A549 (cell line): ENCODE measurements at places on chromosomes 5 and 9. TPM values are rescaled to one million over a fixed set of nuclear protein-coding genes. Genes with fewer than 3 reads are reported as not detected.
A peak's percentile ranks its signal among the peaks of the same experiment; 100 is the strongest.

The SPATA31A3 gene
- not detected in 3 replicates for polyA plus RNA-seq

The TSPAN17 gene
- 45.7 to 49.4 TPM (median 47.4 TPM) in 3 replicates for polyA plus RNA-seq

The RLN2 gene
- polyA plus RNA-seq: 0.34 to 0.66 TPM (median 0.38 TPM) in 3 replicates

The KIF24 gene
- 3.0 to 3.3 TPM (median 3.2 TPM) in 3 replicates for polyA plus RNA-seq

GRCh38 chr5:92003806-92004205 lies 620.7 kb upstream of the ARRDC3 start:
- DNase-seq: no peak

- peak; percentile 53 for DNase-seq
Observed at GRCh38 chr5:134145779-134146581, 30.8 kb downstream of the SKP1 start.

DNA sequence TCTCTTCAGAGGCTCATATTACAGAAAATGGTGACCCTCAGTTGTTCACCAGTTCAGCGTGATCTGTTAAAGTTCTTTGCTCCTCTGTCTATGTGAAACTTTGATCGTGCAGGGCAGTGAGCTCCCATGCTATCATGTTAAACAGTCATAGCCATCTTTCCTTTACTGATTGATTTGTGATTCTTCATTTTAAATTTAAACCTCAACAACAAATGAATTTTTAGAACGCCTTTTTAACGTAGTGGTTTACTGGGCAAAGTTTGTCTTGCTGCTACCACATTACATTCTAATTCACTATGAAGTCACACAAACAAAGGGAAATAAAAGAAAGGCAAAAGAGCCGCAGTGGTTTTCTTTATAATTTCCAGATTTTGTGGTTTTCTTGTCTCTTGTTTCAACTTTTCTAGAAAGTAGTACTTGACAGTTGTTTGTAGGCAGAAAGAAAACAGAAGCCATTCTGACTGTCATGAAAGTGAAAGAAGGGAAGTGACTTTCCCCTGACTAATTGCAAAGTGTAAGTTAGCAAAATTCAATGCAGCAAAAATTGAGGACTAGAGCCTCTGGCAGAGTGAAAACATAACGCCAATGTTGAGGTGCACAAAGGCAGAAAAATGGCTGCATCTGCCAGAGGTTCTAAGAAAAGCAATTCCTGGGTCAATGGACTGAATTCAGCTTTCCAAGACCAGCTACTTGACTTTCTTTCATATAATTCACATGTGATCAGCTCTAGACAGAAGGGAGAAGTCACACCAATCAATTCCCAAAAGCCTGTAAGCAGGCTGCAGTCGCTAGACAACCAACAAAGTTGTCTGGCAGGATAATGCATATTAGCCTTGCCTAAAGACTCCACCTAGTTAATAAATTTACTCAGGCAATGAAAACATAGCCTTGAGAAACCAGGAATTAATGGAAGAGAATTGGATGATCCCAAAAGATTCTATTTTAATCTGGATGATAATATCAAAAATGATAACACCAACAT lies 7.1 kb upstream of the IFNA6 start:
- no peak for DNase-seq

- no peak for DNase-seq
Observed at GRCh38 chr5:54603372-54603771, 85.8 kb downstream of the SNX18 start.

DNA sequence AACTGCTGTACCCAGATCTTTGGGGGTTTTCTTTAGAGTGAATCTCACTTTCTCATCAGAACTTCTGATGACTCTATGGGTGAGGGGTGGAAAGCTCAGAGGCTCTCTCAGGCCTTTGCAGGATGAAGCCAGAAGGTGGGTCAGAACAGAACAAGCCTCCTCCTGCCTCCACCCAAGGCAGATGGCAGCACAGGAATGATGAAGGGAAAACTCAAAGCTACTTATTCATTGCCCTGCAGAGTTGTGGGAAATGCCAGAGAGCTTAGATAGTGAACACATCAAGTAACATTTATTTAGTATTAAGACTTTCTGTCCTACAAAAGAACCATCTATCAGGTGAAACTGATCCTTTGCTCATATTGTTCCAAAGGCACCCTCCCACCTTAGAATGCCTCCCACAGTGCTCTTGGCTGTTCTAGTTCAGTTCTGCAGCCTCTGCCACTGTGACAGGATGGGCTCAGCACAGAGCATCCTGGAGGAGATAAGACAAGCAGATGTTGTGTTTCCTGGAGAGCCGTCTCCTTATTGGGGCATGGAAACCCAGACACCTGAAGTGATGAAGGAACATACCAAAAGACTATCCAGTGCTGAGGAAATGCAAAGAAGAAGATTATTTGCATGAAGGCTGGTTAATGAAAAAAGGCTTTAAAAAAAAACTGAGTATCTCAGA lies 146.6 kb downstream of the ADAMTS12 start:
- DNase-seq: no peak

DNA sequence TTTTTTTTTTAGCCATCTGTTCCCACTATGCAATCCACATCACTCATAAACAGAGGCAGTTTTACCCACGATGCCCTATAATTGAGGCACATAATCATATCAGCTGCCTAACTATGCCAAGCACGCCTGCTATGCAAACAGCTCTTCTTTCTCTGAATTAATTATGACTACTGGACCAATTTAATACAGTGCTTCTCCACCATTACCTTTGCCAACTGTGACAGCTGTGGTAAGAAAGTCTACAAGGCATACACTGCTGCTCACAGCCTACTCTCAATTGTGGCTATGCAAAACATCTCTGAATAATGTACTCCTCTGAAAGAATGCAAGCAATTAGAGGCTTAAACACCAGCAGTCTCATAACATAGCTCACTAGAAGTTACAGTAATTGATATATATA lies 97.1 kb downstream of the DTWD2 start:
- DNase-seq: no peak

GRCh38 chr9:12846035-12846434 lies 71.2 kb downstream of the LURAP1L start:
- no peak for DNase-seq

DNA sequence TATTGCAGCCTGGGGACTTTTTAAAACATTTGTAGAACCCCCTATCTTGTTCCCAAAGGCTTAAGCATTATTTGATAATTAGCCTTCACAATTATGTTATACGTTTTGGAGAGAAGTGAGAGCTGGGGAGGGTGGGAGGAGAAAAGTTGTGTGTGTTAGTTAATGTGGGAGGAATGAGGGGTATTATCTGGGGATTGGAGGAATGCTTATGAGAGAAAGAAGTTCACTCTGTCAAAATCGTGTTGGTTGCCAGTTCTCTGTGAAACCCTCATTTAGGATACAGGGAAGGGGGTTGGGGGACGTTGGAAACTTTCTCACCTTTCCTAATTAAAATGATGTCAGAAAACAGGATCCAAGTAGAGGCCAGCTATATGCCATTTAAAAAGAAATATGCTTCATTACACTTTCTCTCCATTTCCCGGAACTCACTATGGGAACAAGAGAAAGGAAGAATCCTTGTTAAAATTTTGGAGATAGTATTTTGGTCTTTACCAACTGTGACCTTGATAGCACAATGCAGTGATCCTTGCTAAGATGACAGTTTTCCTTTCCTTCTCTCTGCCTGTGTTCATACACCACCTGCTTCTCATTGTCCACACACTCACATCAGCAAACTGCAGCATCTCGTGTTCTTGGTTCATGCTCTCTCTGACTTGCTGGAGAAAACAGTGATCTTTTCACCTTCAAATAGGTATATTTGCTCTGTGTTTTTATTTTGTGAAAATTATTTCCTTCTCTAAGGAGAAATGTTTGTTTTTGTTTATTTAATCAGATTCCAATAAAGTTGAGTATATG lies 336.7 kb upstream of the CLINT1 start:
- no peak for DNase-seq

DNA sequence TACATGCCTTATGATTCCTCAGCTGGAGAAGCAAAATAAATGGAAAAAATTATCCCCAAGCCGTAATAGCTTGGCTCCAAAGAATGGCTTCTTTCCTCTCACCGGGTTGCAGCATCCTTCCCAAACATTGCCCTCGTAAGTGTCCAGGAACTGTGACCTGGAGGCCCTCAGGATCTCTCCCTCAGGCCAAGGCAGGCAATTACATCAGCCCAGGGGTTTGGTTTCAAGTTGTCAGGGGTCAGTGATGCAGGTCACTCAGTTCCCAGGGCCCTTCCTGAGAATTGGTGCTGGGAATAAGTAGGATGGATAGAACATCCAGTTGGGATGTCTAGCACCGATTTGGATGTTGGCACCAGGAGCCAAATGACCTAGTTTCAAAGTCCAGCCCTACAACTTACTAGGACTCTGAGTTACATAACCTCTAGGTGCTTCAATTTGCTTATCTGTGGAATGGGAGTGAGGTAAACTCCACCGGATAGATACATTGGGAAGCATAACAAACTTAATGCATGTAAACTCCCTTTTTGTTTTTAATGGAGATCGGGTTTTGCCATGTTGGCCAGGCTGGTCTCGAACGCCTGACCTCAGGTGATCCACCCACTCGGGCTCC lies 133.5 kb upstream of the DAP start:
- DNase-seq: no peak

DNA sequence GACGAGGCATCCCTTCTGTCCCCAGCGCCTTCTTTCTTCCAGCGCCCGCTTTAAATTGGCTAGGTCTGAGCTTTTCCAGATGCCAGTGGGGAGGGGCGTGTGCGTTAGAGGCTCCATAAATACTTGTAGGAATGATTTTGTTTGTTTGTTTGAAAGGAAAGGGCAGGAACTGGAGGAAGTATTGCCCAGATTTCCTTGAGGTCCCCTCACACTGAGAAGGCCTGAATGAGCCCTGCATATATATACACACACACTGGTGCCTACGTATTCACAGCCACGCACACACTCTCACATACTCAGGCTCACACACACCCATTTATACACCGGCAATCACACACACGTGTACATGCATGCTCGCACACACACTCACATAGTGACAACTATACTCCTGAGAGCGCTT lies 1.0 kb upstream of the SLIT3 start:
- DNase-seq: no peak

GRCh38 chr5:149257131-149257530 lies 14.5 kb upstream of the AFAP1L1 start:
- DNase-seq: no peak

- DNase-seq: no peak
Observed at GRCh38 chr9:27310582-27310981, 13.6 kb upstream of the EQTN start.

DNA sequence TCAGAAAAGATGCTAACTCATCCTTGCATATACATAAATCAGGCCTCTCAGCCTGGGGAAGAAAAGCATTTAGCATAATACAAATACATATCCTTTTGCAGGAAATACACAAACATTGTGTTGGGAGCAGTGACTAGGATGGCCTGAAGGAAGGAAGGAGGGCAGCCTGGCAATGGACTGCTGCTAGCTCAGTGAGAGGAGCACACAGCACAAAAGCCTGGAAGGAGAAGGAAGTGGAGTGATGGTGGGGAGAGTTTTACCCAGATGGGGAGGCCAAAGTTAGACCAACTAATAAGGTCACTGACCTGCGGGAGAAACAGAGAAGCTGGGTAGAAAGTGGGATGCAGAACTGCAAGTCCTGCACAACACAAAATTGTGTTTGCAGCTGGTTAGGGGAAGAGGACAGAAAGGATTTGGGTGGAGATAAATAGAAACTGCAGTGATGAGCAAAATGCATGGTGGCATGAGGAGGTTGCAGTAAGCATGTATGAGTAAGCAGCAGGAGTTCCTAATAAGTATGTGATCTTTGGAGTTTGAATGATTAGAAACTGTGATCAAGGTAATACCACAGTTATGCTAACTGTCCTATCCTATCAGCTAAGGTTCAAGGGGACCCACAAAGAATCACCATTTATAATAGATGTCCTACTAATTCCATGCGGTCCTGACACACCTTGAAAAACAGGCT lies 39.5 kb downstream of the SEMA6A start:
- no peak for DNase-seq

- DNase-seq: no peak
Observed at GRCh38 chr5:126925482-126925881, 104.9 kb downstream of the MARCHF3 start.

DNA sequence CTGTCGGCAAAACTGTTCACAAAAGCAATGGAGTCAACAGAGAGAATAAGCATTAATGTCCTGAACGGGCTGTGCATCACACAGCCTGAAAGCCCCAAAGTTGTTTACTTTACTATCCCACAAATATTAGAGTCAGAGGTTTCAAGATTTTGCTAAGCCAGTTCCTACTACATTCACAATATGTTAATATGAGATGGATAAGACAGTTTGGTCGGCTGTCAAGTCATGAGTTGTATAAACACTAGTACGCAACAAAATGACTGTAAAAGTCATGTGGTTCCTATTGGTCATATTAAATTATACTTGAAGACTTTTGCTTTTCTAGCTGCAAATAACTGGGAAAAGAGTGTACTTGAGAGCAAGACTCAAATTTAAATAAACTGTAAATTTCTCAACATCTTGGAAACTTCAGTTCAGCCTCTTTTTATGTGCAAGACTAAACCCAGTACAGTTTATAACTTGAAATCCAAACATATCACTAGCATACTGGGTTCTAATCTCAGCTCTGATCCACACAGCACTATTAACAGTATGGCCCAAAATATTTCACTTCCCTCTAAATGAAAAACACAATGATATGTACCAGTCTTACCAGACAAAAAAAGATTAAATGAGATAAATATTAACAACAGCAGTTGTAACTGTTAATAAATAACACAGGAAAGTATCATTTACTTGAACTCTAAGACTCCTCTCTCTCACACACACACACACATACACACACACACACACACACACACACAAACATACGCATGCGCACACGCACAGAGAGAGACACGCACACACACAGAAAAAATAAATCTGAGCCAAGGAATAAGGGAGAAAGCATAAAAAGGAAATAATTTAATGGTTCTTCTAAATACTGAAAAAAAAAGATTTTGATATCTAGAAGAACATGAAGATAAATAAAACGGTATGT lies 33.1 kb downstream of the FANCC start:
- no peak for DNase-seq
